Fibroblast of skin of right quadriceps (primary cell): ENCODE measurements at places on chromosomes 5 and 9.

DNA sequence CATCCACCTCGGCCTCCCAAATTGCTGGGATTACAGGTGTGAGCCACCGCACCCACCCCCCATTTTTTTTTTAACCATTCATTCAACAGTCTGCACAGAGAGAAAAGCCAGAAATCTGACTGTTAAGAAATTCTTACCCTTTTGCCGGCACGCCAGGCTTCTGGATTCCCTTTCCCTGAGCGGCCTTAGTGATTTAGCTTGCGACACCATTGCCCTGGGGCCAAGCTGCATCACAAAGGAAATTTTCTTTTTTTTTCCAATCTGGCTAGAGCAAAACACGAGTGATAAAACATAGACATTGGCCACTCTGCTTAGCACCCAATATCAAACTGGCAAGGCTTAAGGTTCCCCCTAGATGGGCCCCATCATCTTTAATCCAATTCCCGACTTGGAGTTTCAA, 21.2 kb upstream of the ATOSB start:
- DNase-seq, result no peak

- DNase-seq, result no peak
Measured at GRCh38 chr5:132238901-132239500, 11.3 kb upstream of the P4HA2 start.

DNA sequence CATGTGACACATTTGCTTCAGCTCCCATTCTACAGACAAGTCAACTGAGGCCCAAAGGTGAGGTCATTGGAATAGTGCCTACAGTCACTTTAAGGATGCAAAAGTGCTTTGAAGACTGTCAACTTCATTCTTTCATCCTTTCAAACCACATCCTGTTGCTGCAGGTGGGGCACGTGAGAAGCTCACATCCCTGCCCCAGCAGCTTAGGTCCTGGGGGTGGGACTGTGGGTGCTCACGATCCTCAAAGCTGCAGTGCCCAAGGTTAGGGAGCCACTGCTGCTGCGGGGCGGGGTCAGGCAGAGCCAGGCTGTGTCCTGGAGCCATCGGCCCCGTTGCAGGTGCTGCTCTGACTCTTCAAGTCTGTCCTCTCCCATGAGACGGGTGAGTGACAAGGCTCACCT, 57.9 kb upstream of the IER5L start:
- DNase-seq, result no peak

DNA sequence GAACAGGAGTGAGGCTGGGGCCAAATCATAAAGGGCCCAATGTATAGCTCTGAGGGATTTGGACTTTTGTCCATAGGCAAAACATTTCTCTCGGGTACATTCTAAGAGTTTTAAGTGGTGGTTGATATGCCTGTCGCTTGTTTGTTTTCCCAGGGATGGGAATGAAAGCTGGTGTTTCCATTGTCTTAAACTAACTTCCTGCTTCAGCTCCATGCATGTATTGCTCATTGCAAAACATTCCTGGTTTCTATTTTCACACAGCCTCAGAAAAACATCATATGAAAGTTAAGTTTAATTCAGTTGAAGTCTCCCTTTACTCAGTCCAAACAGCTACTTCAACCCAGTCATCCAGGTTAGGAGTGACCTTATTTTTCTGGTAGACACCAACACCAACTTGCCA, 235.0 kb downstream of the ACTL7B start:
- peak; percentile 46 for DNase-seq

GRCh38 chr9:84189904-84190303, 150.7 kb downstream of the SLC28A3 start:
- DNase-seq, result no peak

DNA sequence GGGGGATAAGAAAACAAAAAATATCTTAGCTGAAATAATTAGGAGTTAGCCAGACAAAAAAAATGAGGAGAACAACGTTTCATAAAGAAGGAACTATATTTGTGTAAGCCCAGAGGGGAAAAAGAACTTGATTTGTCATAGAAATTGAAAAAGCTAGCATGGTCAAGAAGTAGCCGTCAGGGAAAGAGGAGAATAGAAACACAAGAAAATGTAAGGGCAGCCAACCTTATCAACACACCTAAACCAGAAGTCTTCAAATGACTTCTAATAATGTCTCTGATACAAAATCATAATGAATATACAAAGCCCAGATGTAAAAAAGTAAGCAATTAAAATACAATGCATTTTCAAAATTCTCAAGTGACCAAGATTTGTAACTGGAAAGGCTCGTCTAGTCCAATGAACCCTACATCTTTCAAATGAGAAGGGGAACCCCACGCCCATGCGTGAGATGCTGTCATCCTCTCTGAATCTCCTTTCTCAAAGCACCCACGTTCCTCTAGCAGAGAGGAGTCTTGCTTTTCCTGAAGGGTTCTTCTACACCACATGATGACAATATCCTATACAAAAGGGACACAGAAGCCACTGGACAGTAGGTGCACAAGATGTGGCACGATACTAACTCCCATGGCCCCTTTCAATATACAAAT, 103.7 kb downstream of the ARL15 start:
- DNase-seq, result no peak

- no peak for DNase-seq
Measured at GRCh38 chr5:35745660-35746059, 111.0 kb upstream of the IL7R start.

GRCh38 chr5:151665613-151666012, 21.1 kb downstream of the SPARC start:
- no peak for DNase-seq

- DNase-seq, result no peak
Measured at GRCh38 chr5:170488570-170488969, 15.2 kb upstream of the KCNIP1 start.

DNA sequence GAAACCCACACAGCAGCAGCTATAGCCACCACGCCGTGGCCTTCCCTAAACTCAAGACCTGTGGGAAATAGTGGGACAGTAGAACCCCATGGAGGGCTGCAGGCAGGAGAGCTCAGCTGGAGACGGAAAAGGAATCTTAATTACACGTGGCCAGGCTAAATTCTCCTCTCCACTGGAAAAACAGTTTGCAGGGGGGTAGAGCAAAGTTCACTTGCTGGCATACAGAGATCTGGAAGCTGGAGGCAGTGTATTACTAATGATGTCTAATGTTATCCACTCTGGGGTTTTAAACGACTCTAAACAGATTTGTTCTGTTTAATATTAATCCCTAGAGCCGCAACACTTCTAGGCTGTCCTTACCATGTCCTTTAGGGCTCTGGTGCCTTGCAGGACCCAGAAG, 257.1 kb downstream of the SAXO1 start:
- DNase-seq, result no peak

GRCh38 chr5:7886849-7887475, 18.0 kb downstream of the MTRR start:
- DNase-seq, result peak; percentile 65

- no peak for DNase-seq
Measured at GRCh38 chr5:98497418-98497817, 276.0 kb upstream of the RGMB start.

DNA sequence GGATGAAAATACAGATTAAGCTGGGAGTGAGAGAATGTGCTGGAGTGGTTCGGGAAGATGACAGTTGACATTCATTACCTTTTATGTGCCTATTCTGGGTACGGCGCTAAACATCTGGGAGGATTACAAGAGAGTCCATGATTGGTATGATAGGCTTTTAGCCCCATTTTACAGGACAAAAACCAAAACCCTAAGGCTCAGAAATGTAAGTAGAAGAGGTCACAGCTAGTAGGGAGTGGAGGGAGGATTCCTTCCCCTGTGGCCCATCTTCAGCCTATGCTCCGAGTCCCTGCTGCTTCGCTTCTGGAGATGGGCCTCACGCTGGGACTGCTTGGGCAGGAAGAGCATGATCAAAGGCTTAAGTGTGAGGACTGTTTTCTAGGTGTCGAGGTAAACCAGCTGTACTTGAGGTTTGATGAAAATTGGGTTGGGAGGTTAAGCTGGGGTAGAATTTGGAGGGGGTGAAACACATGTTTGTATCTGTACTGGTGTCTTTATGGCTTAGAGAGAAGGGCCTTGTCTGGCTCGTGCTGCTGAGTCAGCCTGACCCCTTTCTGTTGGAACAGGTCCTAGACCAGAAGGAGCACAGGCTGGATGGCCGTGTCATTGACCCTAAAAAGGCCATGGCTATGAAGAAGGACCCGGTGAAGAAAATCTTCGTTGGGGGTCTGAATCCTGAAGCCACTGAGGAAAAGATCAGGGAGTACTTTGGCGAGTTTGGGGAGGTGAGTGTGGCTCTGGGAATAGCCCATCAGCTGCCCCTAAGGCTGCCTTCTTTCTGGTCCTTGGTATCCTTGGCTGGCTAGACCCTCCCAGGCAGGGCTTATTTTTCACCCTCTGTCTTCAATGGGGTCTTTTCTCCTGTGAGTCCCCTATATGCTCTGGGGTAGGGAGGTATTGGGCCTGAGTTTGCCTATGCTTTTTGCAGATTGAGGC, 2.1 kb downstream of the HNRNPAB start:
- DNase-seq, result no peak
